ENCODE measurements at places on chromosomes 3 and 15.
A peak's percentile ranks its signal among the peaks of the same experiment; 100 is the strongest.

DNA sequence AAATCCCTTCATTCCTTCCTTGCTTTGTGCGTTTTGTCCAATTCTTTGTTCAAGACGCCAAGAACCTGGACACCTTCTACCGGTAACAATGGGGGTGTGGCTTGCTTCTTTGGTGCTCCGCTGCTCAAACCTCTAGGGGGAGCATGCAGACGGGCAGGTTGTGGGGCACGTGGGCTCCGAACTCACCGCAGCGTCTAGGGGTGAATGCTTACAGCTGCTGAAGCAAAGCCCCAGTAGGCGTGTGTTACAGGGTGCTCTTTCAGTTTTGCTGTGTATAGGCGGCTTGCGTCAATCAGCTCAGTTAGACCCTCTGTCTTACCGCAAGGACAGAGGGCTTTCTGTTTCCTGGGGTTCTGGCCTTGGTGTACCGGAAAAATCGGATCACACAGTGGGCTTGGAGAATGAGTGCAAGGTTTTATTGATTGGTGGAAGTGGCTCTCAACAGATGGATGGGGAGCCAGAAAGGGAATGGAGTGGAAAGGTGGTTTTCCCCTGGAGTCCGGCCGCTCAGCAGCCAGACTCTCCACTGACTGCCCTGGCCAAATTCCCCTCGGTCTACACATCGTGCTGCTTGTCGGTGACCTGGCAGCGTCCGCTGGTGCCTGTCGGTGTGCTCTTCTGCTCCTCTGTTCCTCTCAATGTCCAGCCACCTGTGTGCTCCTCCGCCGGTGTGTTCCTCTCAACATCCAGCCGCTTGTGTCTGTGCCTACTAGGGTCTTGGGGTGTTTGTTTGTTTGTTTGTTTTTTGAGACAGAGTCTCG, 1.2 kb upstream of the LRRC34 start:
- peak; percentile 68 for DNase-seq

DNA sequence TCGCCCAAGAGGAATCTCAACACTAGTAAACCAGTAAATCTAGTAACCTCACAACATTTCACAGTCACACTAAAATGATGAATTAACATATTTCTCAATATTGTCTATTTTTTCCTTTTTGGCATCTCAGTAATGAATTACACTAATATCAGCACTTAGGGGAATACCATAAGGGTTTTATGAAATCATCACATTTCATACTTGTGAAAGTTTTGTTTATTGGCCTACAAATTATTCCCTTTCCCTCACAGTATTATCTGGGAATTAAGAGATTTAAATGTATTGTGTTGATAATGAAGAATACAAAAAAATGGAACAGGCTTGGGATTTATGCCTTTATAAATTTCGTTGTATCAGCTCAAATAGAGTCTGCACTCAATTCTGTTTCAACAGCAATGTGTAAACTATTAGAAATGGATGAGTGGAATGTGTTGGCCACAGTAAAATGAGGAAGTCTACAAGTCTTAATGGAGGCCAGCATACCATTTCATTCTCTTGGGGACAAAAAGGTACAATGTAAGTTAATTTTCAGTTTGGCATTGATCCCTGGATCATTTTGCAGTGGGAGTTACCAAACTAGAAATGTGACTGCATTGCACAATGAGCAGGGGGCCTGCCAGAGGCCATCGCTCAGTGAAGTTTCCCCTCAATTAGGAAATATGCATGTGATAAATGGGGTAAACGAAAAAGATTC, 195.4 kb downstream of the FMN1 start:
- DNase-seq: no peak

DNA sequence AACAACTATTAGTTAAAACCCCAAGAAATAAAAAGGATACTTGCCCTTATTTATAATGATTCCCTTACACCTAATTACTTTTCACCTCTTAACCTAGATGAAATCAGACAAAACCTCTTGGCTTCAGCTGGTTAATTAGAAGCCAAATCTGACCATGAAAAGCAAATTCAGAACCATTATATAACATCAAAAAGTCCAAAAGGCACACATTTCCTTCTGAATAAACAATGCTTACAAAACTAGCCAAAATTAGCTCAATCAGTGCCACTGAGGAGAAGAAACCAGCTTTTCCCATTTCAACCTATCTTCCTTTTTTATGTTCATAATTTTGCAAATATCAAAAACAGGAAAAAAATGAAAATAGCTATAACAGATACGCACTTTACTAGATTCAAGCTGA, 3.2 kb downstream of the EHHADH start:
- no peak for DNase-seq

DNA sequence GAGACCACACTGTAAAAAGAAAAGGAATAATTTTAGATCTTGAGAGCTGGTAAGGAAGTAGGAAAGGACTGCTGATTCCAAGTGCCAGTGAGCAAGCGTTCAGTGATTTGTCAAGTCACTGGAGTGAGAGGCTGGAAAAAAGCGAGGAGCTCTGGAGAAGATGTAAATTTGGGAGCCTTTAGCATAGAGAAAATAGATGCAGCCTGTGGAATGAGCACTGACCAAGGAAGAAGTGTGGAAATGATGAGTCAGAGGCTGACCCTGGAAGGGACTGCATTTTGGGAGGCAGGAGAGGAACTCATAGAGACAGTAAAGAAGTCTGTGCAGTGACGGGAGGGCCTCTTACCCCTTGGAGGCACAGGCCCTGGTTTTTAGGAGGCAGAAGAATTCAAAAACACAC, 17.1 kb upstream of the ABTB1 start:
- DNase-seq: no peak

GRCh38 chr3:42133500-42134298, 42.5 kb downstream of the TRAK1 start:
- DNase-seq: no peak

DNA sequence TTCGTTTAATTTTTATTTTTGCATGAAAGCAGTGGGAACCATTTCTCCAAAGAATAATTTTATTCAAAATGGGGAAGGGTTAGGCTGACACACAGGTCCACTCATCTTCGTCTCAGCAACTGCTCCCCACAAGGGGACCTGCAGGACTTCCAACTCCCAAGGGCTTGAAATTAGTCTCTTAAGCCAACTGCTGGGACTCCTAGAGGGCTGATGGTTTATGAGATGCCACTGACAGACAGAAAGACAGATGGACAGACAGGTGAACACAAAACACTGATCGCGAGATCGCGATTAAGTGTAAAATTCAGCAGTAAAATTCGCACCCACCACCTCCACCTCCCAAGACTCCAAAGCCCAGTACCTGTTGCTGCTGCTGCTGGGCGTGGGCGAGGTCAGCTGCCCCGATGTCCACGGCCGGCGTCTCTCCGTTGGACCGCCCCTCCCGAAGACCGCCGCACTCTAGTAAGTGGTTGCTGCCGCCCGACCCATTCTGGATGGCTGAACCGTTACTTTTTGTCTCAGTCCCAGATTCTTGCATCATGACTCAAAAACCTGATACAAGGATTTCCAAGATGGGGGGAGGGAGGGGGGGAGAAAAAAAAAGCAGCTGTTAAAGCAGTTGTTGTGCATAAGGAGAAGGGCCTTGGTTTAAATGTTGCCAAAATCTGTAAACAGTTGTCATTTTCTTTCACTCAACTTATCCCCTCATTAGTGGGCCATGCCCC, 385.5 kb downstream of the FOXP1 start:
- DNase-seq: no peak

All from stimulated activated CD8-positive, alpha-beta memory T cell treated with anti-CD3 and anti-CD28 coated beads, Interleukin-2, amount 100 ng/mL, for 48 hours (primary cell).